ENCODE measurements at places on chromosomes 3 and 15. TPM values are rescaled to one million over a fixed set of nuclear protein-coding genes. Genes with fewer than 3 reads are reported as not detected.

SLC51A gene
- not detected for total RNA-seq

KLHL18 gene
- total RNA-seq: 27.1 TPM

TNNC1 gene
- 0.35 TPM for total RNA-seq

ZMAT3 gene
- total RNA-seq: 95.9 TPM

TRIM69 gene
- 5.8 TPM for total RNA-seq

PCOLCE2 gene
- 2.2 TPM for total RNA-seq

CFAP92 gene
- not detected for total RNA-seq

AGBL1 gene
- total RNA-seq: not detected

ATP13A5 gene
- not detected for total RNA-seq

SLC24A5 gene
- not detected for total RNA-seq

RAD51 gene
- total RNA-seq: 14.5 TPM

HDAC11 gene
- total RNA-seq: 11.4 TPM

PATL2 gene
- total RNA-seq: not detected

SFMBT1 gene
- 3.2 TPM for total RNA-seq

ESYT3 gene
- total RNA-seq: not detected

CSK gene
- 59.0 TPM for total RNA-seq

SAMD7 gene
- not detected for total RNA-seq

TEX55 gene
- total RNA-seq: not detected

PLXNB1 gene
- total RNA-seq: 17.3 TPM

TMEM45A gene
- 24.7 TPM for total RNA-seq

SNX4 gene
- 19.0 TPM for total RNA-seq

RASGRP1 gene
- 0.14 TPM for total RNA-seq

CP gene
- total RNA-seq: not detected

EPB42 gene
- total RNA-seq: not detected

ARGFX gene
- not detected for total RNA-seq

FHIT gene
- not detected for total RNA-seq

MESP1 gene
- 0.99 TPM for total RNA-seq

ACKR2 gene
- total RNA-seq: not detected

TUSC7 gene
- not detected for total RNA-seq

RTP4 gene
- total RNA-seq: not detected

SLC22A13 gene
- total RNA-seq: 0.30 TPM

C2CD4A gene
- not detected for total RNA-seq

RMDN3 gene
- total RNA-seq: 34.6 TPM

SNTN gene
- not detected for total RNA-seq

GRM2 gene
- not detected for total RNA-seq

CAMP gene
- not detected for total RNA-seq

CCR9 gene
- total RNA-seq: not detected

MNS1 gene
- total RNA-seq: 1.1 TPM

FBXW12 gene
- total RNA-seq: not detected

RASGRF1 gene
- 0.47 TPM for total RNA-seq

CKMT1A gene
- not detected for total RNA-seq

LAMB2 gene
- total RNA-seq: 508 TPM

SLC28A1 gene
- total RNA-seq: not detected

ALDH1L1 gene
- 0.23 TPM for total RNA-seq

ARNT2 gene
- total RNA-seq: 3.3 TPM

UBA7 gene
- 32.6 TPM for total RNA-seq

KLHL6 gene
- not detected for total RNA-seq

CD276 gene
- 110 TPM for total RNA-seq

SNX33 gene
- 25.9 TPM for total RNA-seq

GNAI2 gene
- total RNA-seq: 545 TPM

ZNF385D gene
- total RNA-seq: 3.0 TPM

MESP2 gene
- 0.25 TPM for total RNA-seq
